ENCODE measurements at places on chromosomes 13 and 19. TPM values are rescaled to one million over a fixed set of nuclear protein-coding genes. Genes with fewer than 3 reads are reported as not detected.

DNA sequence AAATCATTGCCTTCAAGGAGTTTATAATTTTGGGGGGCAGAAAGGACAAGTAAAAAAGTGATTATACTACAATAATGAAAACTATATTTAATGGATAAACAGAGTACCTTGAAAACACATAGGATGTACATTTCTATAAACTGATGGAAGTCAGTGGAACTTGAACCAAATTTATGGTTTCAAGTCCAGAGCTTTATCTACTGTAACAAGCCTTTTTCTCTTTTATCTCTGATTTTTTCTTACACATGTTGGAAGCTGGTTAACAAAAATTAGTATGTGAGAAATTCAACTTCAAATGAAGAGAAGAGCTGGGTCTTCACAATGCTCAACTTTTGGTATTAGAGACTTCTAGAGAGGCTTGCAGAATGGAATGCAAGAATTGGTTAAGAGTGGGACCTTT lies 393.6 kb downstream of the LMO7 start:
- DNase-seq = no peak

GRCh38 chr13:110135977-110136597 lies 170.9 kb downstream of the COL4A1 start:
- no peak for DNase-seq

- DNase-seq = no peak
Observed at GRCh38 chr13:52673465-52673864, 20.8 kb downstream of the SUGT1 start.

FAAP24 gene
- 4.9 TPM for total RNA-seq

- no peak for DNase-seq
Observed at GRCh38 chr19:20038358-20039202, 725 bp downstream of the ZNF682 start.

- DNase-seq = no peak
Observed at GRCh38 chr19:17352608-17353280, 15.4 kb downstream of the GTPBP3 start.

GRCh38 chr13:20441879-20442278 lies 83.8 kb downstream of the CRYL1 start:
- DNase-seq = no peak

GRCh38 chr13:28718196-28718542 lies 601 bp downstream of the SLC46A3 start:
- DNase-seq = no peak

RASL11A gene
- total RNA-seq = 6.7 TPM

ZSCAN1 gene
- total RNA-seq = 0.74 TPM

ARHGAP45 gene
- 20.2 TPM for total RNA-seq

PEG3 gene
- total RNA-seq = 259 TPM

- peak; percentile 17 for DNase-seq
Observed at GRCh38 chr13:46181840-46182490, at the start of gene LCP1. Gene LCP1 (minus strand): TSS chr13:46182177. CDS start chr13:46159662, 22,515 bp downstream.

- no peak for DNase-seq
Observed at GRCh38 chr19:11367528-11367927, 6.9 kb upstream of the SWSAP1 start.

GRCh38 chr19:41189425-41190065 lies 3.5 kb upstream of the CYP2S1 start:
- no peak for DNase-seq

DNA sequence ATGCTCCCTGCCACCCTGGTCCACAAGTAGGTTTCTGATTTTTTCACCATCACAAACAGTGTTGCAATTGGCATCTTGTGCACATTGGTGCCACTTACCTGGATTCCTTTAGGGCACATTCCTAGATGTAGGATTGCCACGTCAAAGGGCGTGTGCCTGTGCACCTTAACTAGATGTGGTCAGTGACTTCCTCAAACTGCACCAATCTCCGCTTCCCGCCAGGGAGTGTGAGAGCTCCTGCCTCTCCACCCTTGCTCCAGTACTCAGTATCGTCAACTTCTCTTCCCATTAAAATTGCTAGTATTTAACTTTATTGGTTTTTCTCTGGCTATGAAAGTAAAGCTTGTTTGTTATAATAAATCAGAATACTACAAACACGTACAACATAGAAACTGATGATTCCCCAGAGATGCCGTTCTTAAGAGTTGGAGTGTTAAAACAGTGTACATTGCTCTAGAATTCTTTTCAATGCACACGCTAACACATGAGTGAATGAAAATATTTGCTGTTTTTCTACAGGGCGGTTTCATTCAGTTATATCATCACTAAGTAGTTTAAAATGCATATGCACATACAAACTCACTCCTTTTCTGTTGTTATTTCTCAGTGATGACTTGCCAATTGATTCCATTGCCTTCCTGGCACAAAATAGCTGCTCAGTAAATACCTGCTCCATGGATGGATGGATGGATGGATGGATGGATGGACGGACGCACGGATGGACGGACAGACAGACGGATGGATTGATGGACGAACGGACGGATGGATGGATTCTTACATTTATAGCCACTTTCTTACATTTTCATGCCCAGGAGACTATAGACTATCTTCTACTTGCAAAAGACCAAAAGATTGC lies 23.4 kb downstream of the CCNE1 start:
- DNase-seq = no peak

DNA sequence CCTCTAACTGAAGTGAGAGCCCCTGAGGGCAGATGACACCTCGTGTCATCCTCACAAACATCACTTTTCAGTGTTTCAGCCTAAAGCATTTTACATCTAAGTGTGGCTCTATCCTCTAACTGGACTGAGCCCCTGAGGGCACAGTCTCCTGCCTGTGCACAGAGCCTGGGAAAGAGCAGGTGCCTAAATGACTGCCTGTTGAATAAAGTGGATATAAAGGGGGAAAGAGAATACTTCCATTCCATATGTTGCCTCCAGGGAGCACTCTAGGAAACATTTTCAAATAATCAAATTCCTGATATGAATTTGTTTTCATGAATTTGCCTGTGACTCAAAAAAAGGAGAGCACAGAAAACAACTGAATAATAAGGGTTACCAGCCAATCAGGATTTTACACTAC lies 32.2 kb downstream of the CNMD start:
- no peak for DNase-seq

ZNF536 gene
- 2.3 TPM for total RNA-seq

PTH2 gene
- not detected for total RNA-seq

RASAL3 gene
- 7.6 TPM for total RNA-seq

GRCh38 chr13:95813139-95813538 lies 136.2 kb downstream of the DNAJC3 start:
- DNase-seq = no peak

ZNF625 gene
- 11.7 TPM for total RNA-seq

DNA sequence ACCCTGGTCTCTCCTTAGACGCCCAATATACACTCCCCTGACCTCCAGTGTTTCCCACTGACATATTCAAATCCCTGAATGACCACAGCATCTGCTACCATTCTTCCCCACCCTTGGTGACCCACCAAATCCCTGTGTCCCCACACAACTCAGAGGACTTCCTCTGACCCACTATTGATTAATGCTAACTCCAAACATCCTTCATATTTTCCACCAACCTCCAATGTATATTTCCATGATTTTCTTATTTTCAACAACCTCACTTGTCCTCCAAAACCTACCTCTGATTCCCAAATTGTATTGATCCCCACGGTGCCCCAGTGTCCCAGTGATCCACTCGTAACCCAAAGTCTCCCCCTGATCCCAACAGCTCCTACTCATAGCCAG lies 526 bp upstream of the DMWD start:
- DNase-seq = no peak

CRX gene
- total RNA-seq = not detected

KCNRG gene
- 0.37 TPM for total RNA-seq

DNA sequence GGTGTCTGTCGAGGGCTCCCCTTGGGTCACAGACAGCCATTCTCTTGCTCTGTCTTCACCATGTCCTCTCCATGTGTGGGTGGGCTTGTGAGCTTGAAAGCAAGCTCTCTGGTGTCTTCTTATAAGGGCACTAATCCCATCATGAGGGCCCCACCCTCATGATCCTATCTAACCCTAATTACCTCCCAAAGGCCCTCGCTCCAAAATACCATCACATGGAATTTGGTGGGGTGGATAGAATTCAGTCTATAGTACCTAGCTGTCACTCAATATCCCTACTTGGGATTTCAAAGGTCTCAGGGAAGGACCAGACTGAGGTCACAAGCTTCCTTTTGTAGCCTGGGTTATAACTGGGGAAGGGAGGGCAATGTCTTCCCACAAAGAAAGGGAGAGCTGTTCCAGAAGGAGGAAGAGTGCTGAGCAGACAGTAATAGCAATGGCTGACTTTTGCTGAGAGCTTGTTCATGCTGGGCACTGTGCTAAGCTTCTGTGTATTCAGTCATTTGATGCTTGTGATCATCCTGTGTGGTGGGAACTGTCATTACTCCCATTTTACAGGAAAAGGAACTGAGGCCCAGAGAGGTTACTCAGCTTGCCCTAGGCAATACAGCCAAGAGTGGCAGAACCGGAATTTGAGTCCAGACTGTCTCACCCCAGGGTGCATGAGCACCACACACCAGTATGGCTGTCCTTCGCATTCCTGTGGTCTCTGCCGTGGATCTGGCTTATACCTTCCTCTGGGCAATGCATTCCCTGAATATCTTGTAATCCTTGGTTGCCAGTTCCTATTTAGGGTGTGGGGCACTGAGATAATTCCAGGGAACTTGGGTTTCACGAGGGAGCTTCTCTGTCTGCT lies 8.2 kb downstream of the FXYD5 start:
- no peak for DNase-seq

DNA sequence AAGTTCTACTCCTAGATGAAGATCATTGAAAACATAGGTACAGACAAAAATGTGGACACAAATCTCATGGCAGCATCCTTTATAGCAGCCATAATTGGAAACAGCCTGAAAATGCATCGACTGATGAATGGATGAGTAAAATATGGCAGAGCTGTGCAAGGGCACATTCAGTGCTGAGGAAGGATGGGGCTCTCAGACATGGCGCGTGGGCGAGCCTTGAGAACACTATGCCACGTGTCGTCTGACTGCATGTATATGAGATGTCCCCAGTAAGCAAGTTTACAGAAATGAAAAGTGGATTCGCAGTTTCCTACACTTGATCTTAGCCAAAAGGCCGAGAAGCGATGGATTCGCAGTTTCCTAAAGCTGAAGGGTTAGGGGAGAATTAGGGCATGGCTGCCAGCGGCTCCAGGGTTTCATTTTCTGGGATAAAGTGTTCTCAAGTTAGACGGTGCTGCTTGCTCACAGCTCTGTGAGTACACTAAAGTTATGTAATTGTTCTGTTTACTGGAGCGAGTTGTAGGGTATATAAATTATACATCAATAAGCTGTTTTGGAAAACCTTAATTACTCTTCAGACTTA lies 78.0 kb downstream of the RAB20 start:
- no peak for DNase-seq

- no peak for DNase-seq
Observed at GRCh38 chr13:63595811-63596210, 2180.2 kb upstream of the PCDH20 start.

DNA sequence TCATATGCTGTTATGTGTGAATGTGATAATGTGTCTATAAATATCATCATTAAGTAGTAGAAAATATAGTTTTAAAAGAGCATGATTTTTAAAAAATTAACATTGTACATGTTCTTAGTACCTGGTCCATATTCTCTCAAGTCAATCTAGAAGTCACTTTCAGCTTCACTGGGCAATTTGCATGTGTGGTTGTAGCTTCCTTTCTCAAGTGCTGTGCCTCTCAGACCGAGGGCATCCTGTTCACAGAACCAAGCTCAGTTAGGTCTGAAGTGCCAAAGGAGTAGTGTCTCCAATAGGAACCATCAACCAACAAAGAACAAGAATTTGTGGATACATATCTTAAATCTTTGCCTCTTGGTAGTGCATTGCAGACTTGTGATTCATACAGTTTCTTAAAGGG lies 541.8 kb upstream of the SLC10A2 start:
- DNase-seq = no peak

GRCh38 chr13:82688400-82688994 lies 1193.8 kb downstream of the SLITRK1 start:
- no peak for DNase-seq

TMEM238 gene
- total RNA-seq = 4.4 TPM

GRCh38 chr13:89454681-89455080 lies 1783.5 kb downstream of the SLITRK5 start:
- DNase-seq = no peak

DNA sequence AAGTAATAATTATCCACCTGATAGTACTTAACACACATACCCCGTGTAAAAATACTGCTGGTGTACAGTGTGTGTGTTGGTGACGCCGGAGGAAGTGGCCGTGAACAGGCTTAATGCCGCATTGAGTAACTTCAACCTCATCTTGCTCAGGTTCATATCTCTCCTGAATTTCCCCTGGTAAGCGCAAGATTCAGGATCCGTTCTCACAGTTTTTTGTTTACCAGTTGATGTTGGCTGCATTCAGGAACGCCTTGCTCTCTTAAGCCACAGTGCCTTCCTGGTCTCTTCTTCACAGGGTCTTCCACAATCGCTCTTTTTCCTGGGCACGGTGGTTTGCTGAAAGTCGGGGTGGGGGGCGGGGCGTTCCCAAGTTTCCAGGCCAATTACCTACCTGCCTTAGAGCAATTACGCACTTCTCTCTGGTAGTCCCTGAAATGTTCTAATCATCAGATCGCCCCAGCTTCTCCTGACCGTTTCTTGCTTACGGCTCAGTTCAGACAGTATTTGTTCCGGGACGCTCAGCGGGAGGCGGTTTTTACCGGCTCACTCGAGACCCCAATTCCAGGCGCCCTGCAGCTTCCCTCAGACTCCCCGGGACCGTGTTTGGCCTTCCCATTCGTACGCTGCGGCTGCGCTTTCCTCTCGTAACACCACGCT lies 706 bp upstream of the DNAJC3 start:
- peak; percentile 67 for DNase-seq

GJB6 gene
- total RNA-seq = not detected

GRCh38 chr19:44626048-44626624 lies 12.8 kb downstream of the IGSF23 start:
- DNase-seq = no peak

- DNase-seq = no peak
Observed at GRCh38 chr13:94630858-94631257, 29.2 kb downstream of the GPR180 start.

NOTCH3 gene
- 19.3 TPM for total RNA-seq

- DNase-seq = no peak
Observed at GRCh38 chr19:17328517-17329365, 5.9 kb downstream of the ANO8 start.

Data from adrenal gland (tissue), 19 donors.